NCI-H187 treated with DMSO at 0.1 percent for 48 hours (cell line): ENCODE measurements at places on chromosomes 3 and 15.

- DNase-seq = no peak
Observed at GRCh38 chr3:120599211-120599610, 3.1 kb downstream of the NDUFB4 start.

DNA sequence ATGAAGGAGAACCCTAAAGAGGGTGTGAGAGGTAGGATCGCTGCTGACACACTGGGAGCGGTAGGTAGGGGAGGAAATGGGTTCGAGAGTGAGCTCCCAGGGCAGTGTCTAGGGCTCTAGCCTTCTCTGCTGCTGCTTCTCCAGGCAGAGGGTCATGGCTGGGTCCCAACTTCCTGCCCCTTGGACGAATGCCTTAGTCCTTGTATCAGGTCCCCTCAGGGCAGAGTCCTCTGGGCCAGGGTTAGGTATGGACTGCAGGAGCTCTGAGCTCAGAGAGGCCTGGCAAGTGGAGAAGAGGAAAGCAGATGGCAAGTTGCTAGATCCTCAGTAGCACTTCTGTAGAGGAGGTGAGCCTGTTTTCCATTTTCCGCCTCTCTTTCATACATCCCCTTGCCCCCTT is 2.9 kb downstream of the CORO2B start:
- no peak for DNase-seq

DNA sequence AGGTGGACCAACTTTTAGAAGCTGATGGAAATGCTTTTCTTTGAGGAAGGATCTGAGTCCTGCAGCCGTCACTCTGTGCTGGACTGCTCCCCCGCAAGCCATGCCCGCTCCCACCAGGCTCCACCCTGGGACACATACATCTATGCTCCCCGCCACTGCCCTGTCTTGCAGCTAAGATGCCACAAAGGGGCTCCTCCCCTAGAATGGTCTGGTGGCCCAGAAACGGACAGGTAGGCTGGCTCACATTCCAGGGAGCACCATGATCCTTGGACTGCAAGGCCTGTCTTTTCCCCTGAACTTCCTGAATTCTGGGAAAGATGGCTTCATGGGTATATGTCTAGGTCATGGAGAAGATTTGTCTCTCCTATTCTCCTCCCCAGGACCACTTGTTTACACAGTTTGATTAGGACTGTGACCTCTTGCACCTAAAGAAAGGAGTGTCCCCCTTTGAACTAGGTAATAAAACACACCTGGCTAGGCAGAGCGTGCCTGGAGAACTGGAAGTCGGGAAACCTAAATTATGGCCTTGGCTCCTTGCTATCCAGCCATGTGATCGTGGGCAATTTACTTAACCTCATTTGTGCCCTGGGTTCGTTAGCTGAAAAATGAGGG is 220.9 kb upstream of the BHLHE40 start:
- DNase-seq = no peak

DNA sequence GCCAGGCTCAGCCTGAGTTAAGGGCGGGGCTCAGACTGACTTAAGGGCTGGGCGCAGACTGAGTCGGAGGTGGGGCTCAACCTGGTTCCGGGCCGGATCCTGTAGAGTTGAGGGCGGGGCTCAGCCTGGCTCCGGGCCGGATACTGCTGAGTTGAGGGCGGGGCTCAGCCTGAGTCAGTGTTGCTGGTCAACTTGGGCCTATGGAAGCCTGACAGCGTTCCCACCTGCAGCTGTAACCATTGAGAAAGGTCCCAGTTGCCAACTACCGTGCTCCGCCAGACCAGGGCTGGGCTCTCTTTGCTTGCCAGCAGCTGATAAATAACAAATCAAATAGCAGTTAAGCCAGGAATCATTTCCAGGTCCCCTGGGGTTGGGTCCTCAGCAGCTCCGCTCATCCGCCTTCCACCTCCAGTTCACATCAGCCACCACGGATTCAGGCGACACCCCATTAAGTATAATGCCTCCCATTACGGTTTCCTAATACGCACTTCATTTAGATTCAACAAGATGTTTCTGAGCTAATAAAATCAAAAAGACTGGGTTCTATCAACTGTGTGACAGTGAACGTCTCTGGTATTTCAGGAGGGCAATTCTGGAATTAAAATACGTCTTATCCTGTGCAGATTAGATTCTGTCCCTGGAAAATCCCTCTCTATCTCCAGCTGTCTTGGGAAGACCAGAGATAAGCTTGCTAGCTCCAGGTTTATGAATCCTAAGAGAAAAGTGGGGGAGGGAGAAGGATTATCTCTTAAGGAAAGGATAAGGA is 7.3 kb downstream of the GRIP2 start:
- DNase-seq = no peak

- no peak for DNase-seq
Observed at GRCh38 chr3:49566312-49566711, 12.0 kb downstream of the BSN start.
